ENCODE measurements at places on chromosomes 6 and 20.

DNA sequence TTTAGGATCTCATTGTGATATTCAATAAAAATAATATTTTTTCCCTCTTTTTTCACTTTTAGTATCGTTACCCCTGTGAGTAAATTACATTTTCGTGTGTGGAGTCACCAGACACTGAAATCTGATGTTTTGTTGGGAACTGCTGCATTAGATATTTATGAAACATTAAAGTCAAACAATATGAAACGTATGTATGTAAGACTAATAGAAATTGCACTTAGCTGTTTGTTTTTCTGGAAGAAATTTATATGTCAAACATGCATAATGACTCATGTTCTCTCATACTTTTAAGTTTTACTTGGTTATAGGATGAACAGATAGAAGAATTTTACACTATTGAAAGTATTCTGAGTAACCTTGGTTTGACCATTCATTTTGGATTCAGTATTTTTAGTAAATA is 49.4 kb downstream of the ITCH start:
- no peak for DNase-seq

DNA sequence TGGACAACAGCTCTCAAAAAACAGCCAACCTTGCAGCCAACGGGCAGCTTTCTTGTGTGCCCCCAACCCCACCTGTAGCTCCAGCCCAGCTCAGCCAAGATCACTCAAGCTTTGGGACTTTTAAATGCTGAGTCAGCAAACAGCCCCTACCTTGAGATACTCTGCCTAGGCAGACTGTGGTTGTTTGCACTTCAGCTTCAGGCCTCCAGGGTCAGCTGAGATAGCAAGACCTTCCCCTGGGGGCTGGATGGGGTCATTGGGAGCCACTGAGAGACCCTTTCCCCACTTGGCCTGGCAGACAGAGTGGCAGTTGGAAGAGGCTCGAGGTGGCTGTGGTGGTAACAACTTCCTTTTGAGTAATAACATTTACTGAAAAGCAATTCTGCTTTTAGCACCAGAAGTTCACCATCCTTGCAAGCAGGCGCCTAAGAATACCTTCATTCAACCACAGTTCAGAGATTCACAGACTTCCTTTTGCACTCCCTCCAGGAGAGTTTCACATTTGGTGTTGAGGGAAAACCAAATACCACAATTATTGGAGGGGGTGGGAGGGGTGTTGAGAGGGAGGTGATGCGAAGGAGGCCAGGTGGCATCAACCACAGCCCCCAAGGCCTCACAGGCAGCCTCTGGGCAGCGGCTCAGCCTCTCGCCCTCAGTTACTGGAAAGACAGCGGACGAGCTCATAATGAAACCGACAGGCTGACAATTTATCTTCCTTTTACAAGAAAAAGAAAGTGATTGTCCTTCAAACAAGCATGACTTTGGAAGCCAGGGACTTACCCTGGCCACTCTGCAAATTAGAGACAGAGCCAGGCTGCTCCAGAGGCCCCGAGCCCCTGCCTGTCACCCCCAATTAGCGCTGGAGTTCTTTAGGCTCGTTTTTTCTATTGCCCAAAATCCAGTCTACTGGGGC is 148.1 kb downstream of the CEBPB start:
- no peak for DNase-seq

DNA sequence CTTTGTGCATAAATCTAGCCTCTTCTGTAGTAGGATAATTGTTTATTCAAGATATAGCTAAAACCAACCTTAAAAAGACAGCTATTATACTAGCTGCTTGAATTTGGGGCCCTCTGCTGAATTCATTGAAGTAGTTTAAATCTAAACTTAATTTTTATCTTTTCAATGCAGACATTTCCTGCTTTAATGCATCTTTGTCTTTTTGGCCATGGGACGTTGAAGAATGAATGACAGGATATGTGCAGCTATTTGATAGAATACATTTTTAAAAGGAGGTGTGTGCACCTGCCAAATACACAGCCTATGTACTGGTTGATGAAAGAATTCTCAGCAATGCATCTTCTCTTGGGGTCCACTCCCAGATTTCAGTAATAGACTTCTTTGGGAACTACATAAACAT is 524.9 kb downstream of the PHF3 start:
- DNase-seq, result no peak

- no peak for DNase-seq
Measured at GRCh38 chr20:20369250-20370093, 1.6 kb downstream of the INSM1 start.

GRCh38 chr6:83127976-83128375 is 60.5 kb downstream of the DOP1A start:
- no peak for DNase-seq

DNA sequence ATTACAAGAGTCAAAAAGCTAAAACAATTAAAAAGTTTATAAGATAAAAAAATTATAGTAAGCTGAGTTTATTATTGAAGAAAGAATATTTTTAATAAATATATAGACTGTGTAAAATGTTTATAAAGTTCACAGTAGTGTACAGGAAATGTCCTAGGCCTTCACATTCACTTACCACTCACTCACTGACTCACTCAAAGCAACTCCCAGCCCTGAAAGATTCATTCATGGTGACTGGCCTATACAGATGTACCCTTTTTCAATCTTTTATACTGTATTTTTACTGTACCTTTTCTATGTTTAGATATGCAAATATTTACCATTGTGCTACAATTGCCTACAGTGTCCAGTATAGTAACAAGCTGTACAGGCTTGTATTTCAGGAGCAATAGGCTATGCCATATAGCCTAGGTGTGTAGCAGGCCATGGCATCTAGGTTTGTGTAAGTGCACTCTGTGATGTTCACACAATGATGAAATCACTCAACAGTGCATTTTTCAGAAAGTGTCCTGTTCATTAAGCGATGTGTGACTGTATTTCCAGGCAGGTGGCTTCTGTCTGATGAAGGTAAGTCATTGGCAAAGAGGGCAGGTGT is 130.2 kb downstream of the BTBD3 start:
- DNase-seq, result no peak

GRCh38 chr6:128403618-128404444 is 116.6 kb downstream of the PTPRK start:
- no peak for DNase-seq

DNA sequence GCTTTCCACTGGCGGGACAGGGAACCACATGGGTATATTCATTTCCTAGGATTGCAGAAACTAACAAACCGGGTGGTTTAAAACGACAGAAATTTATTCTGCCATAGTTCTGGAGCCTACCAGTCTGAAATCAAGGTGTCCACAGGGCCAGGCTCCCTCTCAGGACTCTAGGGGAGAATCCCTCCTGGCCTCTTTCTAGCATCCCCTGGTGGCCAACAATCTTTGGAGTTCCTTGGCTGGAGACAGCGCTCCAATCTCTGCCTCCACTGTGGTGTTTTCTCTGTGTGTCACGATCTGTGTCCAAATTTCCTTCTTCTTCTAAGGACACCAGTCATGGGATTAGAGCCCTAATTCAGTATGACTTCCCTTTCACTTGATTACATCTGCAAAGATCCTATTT is 95.0 kb downstream of the SCML4 start:
- DNase-seq, result no peak

GRCh38 chr6:7897461-7898192 is 13.0 kb downstream of the TXNDC5 start:
- no peak for DNase-seq

DNA sequence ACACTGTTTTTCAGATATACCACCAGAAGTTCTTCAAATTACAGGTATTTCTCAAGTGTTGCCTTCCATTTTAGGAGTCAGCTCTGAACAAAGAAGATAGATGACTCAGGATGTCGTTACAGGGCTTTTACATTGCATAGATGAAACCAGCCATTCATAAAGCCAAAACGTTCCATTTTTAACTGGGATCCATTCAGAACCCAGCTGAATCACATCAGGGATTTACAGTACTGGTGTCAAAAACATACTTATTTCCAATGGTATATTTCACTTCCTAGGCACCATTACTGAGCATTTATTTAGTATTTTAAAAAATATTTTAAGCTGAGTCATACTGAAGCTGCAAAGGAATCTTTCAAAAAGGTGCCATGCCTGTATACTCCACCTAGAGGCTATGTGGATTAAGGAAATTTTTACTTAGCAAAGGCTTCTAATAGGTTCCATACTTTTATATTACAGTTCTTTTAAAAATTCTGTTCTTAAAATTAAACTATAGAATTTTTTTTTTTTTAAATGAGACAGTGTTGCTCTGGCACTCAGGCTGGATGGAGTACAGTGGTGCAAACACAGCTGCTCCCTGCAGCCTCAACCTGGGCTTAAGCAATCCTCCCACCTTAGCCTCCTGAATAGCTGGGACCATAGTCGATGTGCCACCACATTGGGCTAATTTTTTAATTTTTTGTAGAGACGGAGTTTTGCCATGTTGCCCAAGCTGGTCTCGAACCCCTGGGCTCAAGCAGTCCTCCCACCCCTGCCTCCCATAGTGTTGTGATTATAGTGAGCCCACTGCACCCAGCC is 2.6 kb downstream of the ASF1A start:
- no peak for DNase-seq

GRCh38 chr6:16681260-16681873 is 79.9 kb downstream of the ATXN1 start:
- no peak for DNase-seq

DNA sequence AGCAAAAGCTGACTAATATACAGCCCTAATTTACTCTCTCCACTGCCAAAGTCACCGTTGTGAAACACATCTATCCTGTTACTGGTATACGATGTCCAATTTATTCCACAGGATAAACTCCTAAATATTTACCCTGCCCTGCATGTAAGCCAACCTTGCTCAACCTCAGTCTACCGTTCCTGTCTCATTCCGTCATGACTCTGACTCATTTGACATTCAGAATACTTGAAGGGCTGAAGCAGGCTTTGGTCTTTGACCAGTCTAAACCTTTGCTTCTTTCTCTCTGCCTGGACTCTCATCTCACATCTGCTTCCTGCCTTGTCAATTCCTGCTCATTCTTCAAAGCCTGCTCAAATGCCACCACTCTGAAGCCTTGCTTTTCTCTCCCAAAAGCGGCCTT is 157.5 kb downstream of the SCP2D1 start:
- no peak for DNase-seq

DNA sequence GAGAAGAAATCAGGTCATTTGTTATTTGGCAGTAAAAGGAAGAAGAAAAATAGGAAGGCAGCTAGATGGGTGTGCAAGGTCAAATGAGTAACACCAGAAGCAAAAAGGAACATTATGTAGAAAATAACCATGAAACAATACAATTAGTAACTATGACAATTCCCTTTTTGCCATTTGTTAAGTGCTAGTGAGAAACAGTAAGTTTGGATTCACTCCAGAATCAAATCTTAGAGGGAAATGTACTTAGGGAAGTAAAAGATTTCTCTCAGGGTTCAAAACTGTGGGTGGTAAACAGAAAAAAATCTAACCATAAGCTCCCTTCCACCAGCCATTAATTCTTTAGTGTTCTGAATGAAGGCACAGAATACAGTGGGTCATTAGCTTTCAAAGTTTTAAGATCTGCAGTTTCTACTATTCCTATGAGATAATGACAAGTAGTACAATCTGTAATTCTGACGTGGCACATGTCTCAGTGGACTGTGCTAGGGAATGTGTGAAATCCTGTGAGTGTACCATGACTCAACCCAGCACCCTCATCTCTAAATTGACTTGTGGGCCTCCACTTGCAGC is 17.1 kb downstream of the REPS1 start:
- DNase-seq, result no peak

GRCh38 chr6:149317644-149318571 is at the start of gene TAB2:
Gene TAB2 (plus strand): TSS chr6:149317712. CDS start chr6:149369998, 52,286 bp downstream.
- DNase-seq, result peak; percentile 45

GRCh38 chr6:24105191-24105590 is 20.8 kb upstream of the NRSN1 start:
- DNase-seq, result no peak

DNA sequence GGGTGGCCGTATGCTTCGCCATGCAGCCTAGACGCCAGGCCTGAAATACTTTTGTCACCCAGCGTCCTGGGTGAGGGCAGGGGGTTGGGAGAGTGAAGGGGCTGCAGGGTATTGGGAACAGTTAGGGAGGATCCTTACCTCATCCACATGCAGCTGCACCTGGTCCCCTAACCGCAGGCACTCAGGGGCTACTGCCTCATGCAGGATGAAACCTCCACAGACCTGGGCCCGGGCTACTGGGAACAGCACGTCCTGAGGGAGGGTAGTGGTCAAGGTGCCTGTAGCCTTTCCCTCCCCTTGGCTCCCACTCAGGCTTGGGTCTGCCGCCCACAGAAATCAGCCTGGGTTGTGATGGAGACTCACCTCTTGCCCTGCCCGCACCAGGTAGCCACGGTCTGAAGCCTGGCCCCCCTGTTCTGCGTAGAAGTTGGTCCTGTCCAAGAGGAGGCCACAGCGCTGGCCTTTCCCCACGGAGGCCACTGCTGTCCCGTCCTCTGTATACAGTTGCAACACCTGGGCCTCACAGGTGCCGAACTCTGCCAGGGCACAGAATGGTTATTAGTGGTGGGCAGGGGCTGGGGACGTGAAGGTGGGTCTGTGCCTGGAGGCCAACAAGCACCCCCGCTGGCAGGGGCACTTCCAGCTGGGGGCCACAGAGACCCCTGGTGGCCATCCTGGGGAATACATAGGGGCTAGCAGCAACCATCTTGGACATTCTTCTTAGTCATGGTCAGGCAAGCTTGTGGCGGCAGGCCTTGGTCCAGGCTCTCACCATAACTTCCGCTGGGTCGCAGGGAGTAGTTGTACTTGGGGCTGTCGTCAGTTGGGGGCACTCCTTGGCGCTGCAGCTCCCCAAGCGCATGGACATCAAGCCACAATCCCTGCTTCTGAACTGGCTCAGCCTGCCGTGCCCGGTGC is 8.6 kb downstream of the AARS2 start:
- DNase-seq, result peak; percentile 20

GRCh38 chr6:170056278-170056711 is 234.6 kb downstream of the DLL1 start:
- DNase-seq, result no peak

- no peak for DNase-seq
Measured at GRCh38 chr6:132153221-132153898, 202.2 kb upstream of the CCN2 start.

DNA sequence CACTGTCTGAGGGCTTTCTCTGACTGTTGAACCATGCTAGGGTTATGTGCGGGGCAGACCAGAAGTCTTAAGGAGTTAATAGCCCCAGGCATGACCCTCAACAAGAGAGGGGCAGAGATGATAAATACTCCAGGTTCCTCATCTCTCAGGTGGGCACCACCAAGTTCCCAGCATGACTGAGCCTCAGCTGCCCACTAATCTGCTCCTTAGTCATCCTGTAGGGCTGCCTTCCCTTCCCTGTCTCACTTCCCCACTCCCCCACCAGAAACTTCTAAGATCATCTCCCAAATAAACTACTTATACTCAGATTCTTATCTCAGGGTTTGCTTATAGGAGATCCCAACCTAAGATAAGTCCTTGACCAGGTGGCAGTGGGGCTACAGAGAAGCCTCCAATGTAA is 137.2 kb upstream of the PRND start:
- no peak for DNase-seq
